ENCODE measurements at places on chromosomes 5 and 9.
A peak's percentile ranks its signal among the peaks of the same experiment; 100 is the strongest.

- DNase-seq = no peak
These were observed 291.5 kb downstream of the SEC61B start for GRCh38 chr9:99513441-99514112.

GRCh38 chr9:118929287-118929686 lies 439.9 kb downstream of the BRINP1 start:
- DNase-seq = no peak

DNA sequence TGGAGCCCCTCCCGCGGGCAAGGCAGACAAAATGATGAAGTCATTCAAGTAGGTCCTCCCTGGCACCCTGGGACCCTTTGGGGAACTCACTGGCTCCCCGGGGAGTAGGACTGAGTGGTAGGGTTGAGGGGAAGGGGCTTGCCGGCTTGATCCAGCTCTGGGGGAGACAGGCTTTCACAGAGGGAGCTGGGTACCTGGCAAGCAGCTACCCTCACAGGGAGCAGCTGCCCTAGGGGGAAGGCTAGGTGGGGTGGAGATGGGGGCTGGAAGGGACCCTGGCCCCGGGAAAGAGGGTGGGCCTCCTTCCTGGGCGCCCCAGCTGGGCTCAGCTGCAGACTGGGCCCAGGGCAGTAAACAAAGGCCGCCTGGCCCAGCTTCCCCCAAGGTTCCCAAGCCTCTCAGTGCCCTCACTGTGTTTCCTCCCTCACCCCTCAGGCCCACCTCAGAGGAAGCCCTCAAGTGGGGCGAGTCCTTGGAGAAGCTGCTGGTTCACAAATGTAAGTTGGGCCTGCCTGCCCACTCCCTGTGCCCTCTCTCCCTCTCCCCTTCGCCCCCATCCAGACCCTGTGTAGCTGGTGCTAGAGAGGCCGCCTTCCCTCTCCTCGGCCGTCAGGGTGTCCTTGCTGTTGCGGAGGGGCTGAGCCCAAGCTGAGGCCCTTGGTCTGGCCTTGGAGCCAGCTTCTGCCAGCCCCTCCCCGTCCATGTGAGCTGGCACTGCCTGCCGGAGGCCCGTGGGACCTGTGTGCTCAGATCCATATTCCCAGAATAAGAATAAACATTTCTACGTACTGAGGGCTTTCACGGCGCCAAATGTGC lies 131.2 kb downstream of the RGS3 start:
- peak; percentile 47 for DNase-seq

GRCh38 chr9:17776735-17777134 lies 197.9 kb downstream of the SH3GL2 start:
- peak; percentile 66 for DNase-seq

DNA sequence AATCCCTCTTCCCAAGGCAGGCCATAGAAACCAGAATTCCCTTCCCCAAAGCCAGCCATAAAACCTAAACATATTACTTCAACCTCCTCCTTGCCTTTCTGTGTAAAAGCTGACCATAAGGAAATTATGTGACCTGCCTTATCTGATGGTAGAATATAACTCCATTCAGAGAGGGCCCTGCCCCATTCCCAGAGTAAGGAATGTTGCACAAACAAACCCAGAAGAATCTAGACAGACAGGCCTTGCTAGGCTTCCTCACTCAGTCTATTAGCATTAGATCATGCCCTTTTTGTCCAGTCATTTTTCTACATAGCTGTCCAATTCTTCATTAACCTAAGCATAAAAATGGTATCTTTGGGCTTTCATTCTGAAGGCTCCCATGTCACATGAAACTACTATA lies 17.8 kb upstream of the IFNB1 start:
- no peak for DNase-seq

- no peak for DNase-seq
These were observed 15.4 kb downstream of the TRAF2 start for GRCh38 chr9:136901516-136902258.

- DNase-seq = no peak
These were observed 238.8 kb downstream of the PDE4D start for GRCh38 chr5:59654691-59655090.

DNA sequence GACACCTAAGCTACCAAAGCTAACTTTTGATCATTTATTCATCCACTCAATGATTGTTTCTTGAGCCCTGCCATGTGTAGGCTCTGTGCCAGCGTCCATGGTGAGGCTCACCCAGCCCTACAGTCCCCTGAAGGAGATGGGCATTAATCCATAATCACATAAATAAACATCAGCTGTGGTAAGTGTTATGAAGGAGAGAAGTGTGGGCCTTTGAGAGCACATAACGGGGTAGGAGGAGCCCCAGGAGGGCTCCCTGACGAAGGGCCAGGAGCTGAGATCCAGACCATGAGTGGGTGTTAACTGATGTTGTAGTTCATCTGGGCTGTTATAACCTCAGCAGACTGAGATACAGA lies 53.9 kb upstream of the AFAP1L1 start:
- DNase-seq = no peak

DNA sequence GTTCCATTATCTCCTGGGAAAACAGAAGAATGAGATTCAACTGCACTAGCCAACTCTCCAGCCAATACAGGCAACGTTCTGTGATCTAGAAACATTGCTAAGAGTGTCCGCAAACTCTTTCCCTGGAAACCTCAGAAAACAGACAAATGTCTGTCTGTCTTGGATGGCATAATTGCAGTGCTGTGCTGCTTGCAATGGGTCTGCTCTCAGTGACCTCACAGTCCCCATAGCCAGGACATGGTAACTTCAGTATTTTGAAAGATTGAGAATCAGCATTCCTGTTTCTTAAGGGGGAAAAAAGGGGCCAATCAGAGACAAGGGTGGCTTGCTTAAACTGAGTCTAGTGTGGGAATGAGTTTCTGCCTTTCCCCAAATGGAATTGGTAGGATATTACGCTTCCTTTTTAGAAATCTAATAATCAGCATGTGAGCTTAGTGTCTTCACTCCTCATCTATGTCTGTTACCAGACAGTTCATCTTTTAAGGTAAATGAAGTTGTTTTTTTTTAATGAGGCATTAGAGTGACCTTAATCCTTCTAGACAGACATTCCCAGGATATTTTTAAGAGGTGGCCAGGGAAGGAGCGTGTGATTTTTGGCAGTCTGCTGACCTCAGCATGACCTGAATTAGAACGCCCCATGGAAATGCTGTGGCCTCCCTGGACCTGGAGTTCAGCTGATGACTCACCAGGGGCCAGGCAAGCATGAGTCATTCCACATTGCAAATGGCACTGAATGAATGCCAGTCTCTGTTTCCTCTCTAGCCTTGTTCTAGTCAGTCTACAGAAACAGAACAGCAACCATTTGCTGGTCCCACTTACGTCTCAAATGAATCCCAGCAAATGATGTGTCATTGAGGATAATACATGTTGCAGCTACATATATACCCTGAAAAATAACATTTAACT lies 210.2 kb upstream of the ACTBL2 start:
- peak; percentile 57 for DNase-seq

All from muscle of leg (tissue), 16 donors.